Stimulated activated CD4-positive, alpha-beta T cell treated with anti-CD3 and anti-CD28 coated beads, Interleukin-2, amount 100 ng/mL, for 48 hours (primary cell): ENCODE measurements at places on chromosomes 3 and 15.

- DNase-seq, result no peak
Measured at GRCh38 chr3:191792580-191792979, 331.6 kb downstream of the PYDC2 start.

DNA sequence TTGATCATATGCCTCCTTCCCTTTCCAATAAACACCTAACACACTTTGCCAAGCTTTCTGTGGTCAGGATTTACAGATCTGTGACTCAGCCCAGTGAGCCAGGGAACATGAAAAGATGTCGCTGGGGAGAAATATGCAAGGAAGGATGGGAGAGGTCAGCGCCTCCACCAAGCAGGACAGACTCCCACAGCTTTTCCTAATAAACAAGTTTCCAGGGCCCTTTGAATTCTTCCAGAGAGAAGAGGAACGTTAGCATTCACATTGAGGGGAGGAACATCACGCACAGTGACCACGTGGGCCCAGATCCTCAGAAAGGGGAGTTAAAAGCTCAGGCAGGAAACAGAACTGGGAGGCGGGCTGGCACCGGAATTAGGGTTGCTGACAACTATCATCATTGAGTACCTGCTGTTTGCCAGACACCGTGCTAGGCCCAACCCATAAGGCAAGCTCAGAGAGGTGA, 33.3 kb upstream of the MRPS22 start:
- no peak for DNase-seq

GRCh38 chr3:184350618-184351017, 10.8 kb downstream of the CLCN2 start:
- DNase-seq, result no peak

DNA sequence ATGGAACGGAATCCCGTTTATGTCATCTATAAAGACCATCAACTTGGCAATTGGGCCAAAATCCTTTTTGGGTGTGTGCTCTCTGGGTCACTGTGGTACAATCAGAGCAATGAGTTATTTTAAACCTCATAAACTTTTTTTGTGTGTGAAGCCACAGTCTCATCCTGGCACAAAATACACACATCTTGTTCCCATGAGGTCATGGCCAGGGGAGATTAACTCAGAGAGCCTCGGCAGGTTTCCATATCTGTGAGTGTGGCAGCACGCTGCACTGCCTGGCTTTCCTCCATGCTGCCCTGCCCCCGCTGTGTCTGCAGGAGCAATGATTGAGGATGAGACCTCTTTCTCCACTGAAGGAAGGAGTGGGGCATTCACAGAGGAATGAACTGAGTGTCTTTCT, 54.0 kb upstream of the DLG1 start:
- no peak for DNase-seq

- DNase-seq, result no peak
Measured at GRCh38 chr3:119356646-119357045, 62.5 kb downstream of the ARHGAP31 start.

- DNase-seq, result no peak
Measured at GRCh38 chr15:55110446-55110845, 86.3 kb downstream of the RSL24D1 start.
